ENCODE measurements at places on chromosomes 13 and 19.

- no peak for DNase-seq
These were observed 1.2 kb upstream of the EFNA2 start for GRCh38 chr19:1284293-1284978.

DNA sequence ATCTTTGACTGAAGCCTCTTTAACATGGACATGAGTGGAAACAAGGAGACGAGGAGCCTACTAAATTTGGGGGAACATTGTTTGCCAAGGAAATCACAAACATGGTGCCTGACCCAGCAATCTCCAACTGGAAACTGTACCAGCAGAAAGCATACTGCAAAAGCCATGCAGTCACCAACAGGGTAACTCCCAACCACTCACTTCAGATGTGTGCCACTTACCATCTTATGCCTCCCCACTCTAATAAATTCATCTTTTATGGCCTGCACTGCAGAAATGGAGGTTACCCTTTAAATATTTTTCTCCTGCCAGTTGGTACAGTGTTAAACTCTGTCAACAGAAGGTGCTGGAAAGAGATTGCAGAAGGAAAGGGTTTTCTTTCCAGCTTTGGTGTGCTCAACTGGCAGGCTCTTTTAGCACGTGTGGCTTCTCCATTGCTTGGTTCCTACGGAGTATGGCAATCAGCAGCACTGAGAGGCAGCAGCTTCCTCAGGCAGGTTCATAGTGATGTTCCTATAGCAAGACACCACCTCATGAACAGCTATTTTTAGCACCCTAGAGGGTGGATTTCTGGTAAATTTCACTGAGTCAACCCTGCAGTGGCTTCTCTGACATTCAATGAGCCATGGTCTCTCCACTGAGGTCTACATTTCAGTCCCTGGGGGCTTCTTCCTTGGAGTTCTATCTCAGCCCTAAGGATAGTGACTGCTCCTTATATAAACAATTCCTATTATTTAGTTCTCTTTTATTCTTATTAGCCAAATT, 21.4 kb downstream of the MIR17HG start:
- no peak for DNase-seq

- DNase-seq: no peak
These were observed 18.6 kb downstream of the GRIK5 start for GRCh38 chr19:42051166-42052115.

- no peak for DNase-seq
These were observed 30.7 kb upstream of the C13orf46 start for GRCh38 chr13:114004420-114005205.

DNA sequence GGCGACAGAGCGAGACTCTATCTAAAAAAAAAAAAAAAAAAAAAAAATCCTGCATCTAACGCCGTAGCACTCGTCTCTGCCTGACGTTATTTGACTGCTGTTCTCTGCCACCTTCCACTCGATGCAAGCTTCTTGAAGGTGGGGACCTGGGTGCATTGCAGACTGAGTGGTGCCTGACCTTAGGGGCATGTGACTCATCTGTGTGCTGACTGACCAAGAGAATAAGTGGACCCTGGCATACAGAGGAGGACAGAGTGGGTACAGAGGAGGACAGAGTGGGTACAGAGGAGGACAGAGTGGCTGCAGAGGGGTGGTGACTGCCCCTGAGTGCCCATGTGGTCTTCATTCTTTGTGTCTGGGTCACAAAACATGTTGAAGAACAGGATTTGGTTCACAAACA, 7.6 kb downstream of the WTIP start:
- no peak for DNase-seq

DNA sequence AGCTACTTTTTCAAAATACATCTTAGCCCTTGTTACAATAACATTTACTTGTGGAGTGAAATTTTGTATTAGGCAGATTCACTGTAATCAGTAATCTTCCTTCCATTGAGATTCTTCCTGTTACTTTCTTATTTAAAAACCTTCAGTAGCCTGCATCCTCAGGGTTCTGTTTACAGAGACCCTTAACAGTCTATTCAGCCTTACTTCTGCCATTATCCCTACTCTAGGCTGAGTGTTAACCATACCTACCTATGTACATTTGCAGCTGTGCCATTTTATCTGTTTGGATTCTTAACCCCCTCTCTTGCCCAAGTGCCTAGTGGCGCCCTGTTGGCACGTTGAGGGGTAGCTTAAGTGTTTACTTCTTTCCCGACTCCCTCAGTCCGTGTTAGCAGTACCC, 71.9 kb downstream of the LRCH1 start:
- no peak for DNase-seq

DNA sequence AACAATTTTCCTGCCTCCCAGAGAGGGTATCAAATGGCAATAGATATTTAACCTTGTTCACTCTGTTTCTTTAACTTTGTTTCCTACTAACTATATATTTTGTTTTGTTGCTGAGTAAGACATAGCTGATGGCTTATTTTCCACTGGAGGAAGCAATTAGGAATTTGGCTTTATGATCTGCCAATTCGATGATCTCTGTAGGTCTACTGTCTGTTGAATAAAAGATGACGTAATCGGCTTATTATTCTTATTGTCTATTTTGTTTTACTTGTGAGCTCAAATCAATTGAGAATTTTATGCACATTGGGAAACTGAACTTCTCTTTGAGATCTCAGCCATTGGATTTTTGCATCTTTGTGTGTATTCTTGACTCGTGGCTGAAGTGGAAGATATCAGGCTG, 862.6 kb downstream of the EFNB2 start:
- no peak for DNase-seq

DNA sequence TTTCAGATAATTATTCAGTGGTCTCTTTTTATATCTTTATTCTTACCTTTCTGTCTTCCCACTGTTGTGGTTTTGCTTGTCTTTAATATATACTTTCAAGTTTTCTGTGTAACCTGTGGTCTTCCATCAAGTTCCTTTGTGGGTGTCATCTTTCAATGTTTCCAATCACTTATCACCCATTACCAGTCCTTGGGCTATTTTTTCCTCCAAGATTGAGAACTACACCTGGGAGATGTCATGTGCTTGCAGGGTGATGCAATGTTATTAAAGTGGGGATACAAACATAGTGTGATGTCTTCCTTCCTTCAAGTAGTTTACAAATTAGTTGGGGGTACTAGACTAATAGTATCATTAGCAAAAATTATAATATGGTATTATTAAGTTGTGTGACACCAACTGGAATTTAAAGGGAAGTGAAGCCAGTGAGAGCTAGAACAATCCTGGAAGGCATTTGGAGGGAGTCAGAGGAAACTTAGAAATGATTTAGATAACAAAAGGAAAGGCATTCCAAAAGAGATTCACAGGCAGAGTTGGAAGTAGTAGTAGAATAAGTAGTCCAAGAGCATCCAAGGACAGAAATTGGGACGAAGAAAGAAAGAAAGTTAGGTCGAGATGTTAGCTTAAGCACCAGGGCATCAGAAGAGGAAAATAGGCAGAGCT, 3.4 kb downstream of the FNDC3A start:
- no peak for DNase-seq

- DNase-seq: no peak
These were observed 60.9 kb downstream of the LIG4 start for GRCh38 chr13:108154421-108154858.

DNA sequence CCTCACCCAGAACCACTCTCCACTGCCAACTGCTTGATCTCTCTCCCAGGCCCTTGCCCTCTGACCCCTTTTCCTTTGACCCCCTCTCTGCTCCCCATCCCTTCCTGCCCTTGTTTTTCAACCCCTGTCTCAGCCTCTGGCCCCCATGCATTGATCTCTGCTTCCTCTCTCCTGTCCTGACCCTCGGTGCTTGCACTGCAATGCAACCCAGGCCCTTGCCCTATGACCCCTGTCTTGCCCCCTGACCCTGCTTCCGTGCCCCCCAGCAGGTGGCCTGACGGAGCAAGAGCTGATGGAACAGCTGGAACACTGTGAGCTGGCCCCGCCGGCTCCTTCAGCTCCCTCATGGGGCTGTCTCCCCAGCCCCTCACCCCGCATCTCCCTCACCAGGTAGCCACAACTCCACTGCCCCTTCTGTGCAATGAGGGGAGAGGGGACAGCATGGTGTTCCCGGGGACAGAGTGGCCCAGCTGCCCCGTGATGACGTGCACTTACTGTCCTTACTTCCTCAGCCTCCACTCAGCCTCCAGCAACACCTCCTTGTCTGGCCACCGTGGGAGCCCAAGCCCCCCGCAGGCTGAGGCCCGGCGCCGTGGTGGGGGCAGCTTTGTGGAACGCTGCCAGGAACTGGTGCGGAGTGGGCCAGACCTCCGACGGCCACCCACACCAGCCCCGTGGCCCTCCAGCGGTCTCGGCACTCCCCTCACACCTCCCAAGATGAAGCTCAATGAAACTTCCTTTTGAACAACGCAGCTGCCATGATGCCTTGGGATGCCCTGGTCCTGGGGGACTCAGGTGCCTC, 10.5 kb upstream of the LTBP4 start:
- DNase-seq: no peak

DNA sequence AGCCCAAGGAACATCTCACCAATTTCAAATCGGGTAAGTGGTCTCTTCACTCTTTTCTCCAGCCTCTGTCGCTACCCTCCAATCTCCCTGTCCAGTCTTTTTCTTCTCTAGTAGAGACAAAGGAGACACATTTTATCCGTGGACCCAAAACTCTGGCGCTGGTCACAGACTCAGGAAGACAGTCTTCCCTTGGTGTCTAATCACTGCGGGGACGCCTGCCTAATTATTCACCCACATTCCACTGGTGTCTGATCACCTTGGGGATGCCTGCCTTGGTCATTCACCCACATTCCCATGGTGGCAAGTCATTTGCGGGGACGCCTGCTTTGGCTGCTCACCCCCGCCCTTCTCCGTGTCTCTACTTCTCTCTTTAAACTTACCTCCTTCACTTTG, 13.8 kb upstream of the OR10H1 start:
- no peak for DNase-seq

DNA sequence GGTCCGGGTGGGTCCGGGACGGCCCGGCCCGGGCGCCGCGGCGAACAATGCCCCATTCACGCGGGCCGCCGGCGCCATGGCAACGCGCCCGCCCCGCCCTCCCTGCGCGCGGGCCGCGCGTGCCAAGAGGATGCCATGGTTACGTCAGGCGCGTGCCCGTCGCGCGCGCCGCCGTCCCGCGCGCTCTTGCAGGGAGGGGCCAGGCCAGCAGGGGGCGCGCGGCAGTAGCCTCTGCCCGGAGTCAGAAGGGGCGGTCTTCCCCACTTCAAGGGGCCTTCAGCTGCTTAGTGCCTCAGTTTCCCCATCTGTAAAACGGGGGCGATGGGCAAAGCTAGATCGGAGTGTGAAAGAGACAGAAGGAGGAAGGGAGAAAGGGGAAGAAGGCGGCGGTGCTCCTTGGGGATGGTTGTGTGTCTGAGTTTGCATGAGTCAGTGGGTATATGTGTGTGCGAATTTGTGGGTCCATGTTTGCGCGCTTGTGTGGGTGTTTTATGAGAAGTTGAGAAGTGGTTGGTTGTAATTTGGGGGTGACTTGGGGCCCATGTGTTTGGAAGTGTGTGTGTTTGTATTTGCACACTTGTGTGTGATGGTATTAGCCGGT, 11.6 kb upstream of the NFIX start:
- DNase-seq: peak; percentile 65

DNA sequence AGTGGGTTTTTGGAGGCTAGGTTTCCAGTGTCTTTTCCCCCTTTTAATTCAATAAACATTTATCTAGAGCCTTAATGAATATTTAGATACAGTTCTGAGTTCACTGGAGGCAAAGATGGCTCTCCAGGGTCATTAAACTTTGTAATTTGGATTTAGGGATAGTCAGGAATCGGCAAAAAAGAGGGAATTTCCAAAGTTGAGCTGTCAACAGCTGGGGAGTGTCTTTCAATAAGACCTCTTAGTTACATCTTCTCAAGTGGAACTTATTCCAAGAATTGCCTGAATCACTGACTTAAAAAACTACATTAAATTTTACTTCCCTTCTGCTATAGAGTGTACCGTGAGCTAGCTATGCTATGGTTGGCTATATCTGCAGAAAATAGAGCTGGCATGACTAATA, 2.0 kb downstream of the LRCH1 start:
- no peak for DNase-seq

DNA sequence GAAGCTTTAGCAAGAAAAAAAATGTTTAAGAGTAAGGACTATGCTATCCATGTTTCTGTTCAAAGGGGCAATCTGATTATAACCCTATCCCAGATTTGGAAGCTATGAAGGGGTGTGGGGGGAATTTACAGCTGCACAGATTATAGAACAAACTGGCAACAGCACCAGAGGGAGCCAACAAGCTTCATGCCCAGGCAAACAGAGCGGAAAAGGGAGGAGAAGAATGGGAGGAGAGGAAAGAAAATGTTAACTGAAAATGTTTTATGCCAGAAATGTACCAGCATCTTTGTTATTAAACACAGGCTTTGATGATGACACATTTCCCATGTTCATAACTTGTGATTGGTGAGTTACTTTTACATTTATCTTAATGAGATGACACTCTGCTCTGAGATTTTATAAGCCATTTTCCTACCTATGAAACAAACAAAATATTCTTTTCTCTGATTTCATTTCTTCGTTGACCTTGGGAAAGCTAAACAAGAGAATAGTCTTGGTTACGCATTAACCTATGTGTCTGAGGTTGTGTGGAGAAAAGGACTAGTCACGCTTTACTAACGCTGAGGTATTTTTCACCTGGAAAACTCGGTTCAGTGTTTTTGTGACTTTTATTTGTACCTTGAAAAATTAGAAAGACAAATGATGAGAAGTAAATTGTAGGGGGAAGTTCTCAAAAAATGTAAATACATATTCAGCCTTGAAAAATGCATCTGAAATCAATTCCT, 235.8 kb upstream of the MIR17HG start:
- no peak for DNase-seq

- DNase-seq: no peak
These were observed 1.3 kb downstream of the SNRPA start for GRCh38 chr19:40752257-40752781.

GRCh38 chr19:5254543-5254942, 86.1 kb downstream of the PTPRS start:
- no peak for DNase-seq

DNA sequence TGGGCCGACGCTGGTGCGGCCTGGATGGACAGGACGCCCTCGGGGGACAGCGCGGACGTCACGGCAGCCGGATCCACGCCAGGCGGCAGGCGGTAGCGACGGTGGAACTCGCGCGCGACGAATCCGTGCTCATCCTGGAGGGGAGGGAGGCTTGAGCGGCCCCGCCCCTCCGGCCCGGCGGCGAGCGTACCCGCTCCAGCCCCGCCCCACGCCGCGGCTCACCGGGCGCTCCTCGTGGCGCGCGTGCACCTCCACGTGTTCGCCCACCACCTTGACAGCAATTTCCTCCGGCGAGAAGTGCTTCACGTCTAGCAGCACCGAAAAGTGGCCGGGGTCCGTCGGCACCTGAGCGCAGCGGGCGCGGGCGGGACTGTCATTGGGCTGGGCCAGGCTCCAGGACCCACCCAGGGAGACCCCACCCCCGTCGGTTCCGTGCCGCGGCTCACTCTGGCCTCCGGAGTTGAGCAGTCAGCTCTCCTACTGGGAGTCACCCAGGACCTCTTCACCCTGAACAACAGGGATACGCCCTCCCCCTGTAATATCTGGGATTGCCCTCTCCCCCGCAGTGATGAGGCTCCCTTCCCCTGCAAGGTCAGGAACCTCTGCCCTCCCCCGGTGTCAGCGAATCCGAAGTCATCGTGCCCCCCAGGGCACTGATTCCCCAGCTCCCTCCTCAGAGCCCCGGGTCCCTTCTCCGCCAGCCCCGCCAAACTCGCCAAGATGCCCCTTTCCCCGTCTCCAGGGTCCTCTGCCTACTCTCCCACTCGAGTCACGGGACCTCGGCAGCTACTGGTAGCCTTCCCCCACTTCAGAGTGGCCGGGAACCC, 1.1 kb downstream of the HSPB6 start:
- no peak for DNase-seq

- no peak for DNase-seq
These were observed 20.9 kb downstream of the CFAP97D2 start for GRCh38 chr13:114199954-114200353.

Data from stimulated activated CD8-positive, alpha-beta memory T cell treated with anti-CD3 and anti-CD28 coated beads, Interleukin-12 subunit alpha, Interleukin-12 subunit beta, amount 100 ng/mL, for 1 hour (primary cell).